ENCODE measurements at places on chromosomes 12 and 14. TPM values are rescaled to one million over a fixed set of nuclear protein-coding genes. Genes with fewer than 3 reads are reported as not detected.

Gene SERPINA5
- polyA plus RNA-seq = 0.82 TPM

Gene PLEK2
- polyA plus RNA-seq = 6.7 TPM

GRCh38 chr14:74792249-74793039 is 29.3 kb downstream of the YLPM1 start:
- peaks cover 30% of the 10 kb centered on the region for H3K36me3 ChIP-seq
- peaks cover 29% of the 10 kb centered on the region for H3K4me1 ChIP-seq
- no peaks in the 10 kb centered on the region for H3K27me3 ChIP-seq
- H3K27ac ChIP-seq = peak overlapping the region; percentile 57

- DNase-seq = no peak
- H3K4me3 ChIP-seq = no peak overlapping the region
- H3K27ac ChIP-seq = no peak overlapping the region
- no peaks in the 10 kb centered on the region for H3K27me3 ChIP-seq
These were observed 41.2 kb upstream of the FKBP4 start for GRCh38 chr12:2753536-2753935.

Gene AQP2
- polyA plus RNA-seq = 0.31 TPM
